ENCODE measurements at places on chromosomes 1 and 21.
A peak's percentile ranks its signal among the peaks of the same experiment; 100 is the strongest.

GRCh38 chr1:183223467-183223866 is 37.4 kb downstream of the LAMC2 start:
- DNase-seq = peak; percentile 30

DNA sequence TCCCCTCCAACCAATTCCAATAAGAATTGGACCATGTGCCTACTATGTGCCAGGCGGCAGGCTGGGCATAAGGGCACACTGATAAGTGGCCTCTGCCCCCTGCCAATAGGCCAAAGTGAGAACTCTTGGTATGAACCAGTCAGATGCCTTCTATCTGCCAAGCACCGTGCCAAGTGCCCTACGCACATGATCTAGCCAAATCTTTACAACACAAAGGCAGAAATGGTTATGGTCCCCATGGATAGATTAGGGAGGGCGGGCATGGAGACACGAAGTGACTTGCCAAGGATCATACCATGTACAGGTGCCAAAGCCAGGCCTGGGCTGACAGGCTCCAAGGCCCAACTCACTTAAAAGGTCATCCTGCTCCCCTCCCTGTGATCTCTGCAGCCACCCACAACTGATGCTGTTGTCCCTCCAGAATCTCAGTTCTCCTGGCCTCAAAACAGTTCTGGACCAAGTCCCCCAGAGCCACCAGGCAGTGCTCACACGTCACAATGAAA is 32.1 kb downstream of the CASZ1 start:
- DNase-seq = no peak

DNA sequence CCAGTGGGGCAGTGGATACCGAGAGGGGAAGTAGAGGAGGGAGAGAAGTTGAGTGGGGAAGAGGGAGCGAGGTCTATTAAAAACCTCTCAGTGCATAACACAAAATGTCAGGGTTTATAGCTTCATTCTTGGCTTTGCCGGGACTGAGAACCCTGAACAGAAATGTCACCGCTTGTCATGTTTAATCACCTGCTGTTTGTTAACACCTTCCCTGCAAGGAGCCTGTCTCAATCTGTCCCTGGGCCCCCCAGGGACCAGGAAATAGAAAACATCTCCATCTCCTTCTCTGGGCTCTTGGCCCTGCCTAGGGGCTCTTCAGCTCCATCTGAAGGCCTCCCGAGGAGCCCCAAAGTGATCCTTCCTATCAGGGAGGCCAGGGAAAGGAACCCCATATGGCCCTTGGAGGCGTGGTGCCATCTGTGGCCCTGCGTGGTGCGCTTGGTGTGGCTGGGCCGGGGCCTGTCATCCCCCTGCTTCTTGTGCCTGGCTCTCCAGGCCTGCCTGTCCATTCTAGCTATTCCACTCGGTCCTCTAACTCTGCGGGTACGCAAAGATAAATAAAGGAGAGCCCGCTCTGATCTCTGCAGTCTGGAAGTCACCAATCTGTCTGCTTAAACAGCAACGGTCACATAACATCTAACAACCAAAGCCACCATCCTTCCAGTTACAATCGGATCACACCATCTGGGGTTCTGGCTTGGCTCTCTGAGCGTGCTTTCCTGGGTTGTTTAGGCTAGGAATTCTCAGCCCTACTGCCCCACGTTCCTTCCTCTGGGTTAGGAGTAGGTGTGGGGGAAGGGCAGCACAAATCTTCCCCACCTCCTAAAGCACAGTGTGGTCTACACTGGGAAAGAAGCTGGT is 113.8 kb downstream of the CASZ1 start:
- DNase-seq = no peak

GRCh38 chr1:29397981-29398380 is 161.7 kb downstream of the PTPRU start:
- no peak for DNase-seq

DNA sequence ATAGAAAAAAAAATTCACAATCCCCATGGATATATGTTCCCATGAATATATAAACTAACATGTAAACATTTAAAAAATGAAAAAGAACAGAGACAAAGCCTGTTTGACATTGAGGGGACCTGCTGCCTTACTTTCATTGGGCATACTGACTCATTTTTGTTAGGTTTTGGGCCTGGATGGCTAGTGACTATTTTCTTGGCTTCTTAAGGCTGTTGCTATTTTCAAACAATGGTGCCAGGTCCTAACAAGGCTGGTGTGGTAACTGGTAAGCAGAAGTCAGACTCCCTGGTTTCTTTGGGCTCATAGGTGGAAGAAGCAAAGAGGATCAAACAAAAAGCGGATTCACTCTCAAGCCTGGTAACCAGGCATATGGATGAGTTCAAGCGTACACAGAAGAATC is 51.0 kb downstream of the LAMC2 start:
- DNase-seq = no peak

GRCh38 chr1:19390166-19390850 is 78.2 kb downstream of the SLC66A1 start:
- no peak for DNase-seq

GRCh38 chr1:178031856-178032320 is 62.0 kb upstream of the RASAL2 start:
- peak; percentile 88 for DNase-seq

DNA sequence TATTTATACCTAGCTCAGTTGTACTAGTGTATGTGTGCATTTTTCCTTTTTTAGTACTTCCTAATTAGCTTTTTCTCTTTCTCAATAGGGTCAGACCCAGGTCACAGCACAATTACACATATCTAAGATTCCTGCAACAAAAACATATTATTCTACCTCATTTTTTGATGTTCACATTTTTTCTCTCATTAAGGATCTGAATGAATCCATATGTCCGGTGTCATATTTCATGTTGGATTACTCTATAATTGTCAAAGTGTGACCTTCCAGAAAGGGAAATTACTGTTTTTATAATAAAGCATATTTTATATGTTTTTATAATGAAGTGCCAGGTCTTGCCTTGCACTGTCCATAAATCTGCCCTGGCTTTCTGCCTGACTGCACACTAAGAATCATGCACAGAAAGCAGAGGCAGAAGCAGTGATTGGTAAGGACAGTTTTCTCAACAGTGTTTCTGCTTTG is 143.7 kb downstream of the KCNT2 start:
- peak; percentile 49 for DNase-seq

- DNase-seq = no peak
Measured at GRCh38 chr1:26015358-26015757, 6.2 kb upstream of the EXTL1 start.

DNA sequence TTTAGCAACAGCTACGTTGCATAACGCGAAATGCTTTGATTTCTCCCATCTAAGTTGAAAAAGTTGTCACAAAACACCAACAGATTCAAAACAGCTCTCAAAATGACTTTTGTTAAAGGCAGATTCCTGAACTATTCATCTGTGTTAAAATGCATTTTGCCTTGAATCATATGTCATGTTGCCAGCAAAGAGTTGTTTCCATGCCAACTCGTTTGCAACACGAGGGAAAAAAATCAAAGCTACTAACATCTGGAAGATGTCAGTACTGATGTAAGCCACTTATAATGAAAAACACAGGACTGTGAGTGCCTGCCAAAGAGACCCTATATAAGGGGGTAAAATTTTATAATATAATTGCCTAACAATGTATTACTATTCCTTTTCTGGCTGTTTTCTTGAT is 182.7 kb upstream of the PTBP2 start:
- DNase-seq = no peak

DNA sequence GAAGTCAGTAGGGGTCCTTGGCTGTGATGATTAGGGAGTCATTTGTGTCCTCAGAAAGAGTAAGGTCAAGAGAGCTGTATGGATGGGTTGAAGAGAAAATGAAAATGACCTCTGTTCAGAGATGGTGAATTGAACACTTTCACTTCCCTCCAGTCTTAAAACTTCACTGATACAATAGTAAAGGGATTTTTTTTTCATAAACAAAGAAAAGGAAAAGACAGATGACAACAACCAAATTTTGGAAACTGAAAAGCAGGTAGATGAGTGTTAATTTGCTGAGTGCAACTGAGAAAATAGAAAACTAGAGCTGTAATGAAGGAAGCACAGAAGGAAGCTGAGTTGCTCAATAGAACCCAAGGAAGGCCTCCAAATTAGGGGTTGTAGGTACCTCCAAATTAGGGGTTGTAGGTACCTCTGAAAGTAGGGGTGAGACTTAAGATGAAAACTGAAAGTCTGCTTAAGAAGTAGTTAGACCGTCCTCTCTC is 14.8 kb upstream of the S1PR1 start:
- no peak for DNase-seq

DNA sequence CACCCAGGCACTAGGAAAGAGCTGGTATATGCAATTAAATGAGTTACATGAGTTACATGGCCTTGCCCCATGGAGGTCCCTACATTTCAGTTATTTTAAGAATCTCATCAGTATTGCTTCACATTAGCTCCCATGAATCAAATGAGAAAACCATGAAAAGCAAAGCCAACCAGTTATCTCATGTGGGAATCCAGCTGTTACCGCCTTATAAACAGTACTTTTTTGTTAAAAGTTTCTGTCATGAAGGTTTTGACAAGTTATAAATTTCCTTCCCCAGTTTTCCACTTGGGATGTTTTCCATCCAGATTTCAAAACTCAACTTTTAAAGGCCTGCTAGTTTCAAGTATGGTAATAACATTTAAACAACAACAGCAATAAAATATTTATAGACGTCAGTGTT is 544.8 kb downstream of the NUF2 start:
- no peak for DNase-seq

DNA sequence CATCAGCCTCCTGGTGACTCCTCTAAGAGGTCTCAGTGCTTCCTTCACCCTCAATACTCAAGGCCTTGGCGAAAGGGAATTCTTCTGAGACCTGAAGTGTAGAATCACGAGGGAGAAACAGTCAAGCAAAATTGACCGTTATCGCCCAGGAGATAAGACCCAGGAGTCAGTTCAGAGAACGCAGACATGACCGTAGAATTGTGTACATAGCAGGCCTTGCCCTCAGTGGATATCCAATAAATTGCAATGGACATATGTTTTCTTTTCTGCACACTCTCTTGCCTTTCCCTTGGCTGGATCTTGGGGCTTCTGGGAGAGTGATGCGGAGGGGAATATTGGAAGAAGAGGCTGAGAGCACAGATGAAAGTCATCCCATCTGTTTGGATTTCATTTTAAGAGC is 15.7 kb upstream of the ETS2 start:
- DNase-seq = no peak

DNA sequence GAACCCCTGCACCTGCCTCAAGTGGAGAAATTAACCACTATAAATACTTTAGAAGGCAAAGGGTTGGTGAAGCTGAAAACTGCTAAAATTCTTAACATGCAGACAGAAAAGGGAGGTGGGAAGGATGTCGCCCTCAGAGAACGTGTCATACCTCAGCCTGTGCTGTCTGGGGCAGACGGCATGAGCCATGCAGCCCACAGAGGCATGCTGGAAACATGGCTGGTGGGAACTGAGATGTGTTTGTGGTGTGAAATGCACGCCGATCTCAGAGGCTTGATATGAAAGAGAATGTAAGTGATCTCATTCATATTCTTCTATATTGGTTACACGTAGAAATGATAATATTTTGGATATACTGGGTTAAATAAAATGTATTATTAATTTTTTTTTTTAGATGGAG is 16.3 kb downstream of the AGPAT3 start:
- DNase-seq = no peak

- peak; percentile 87 for DNase-seq
Measured at GRCh38 chr1:233945573-233945972, 41.1 kb downstream of the SLC35F3 start.

- DNase-seq = no peak
Measured at GRCh38 chr1:9658199-9658598, 6.7 kb downstream of the PIK3CD start.

GRCh38 chr1:17765444-17766411 is 10.6 kb downstream of the ACTL8 start:
- peak; percentile 42 for DNase-seq

DNA sequence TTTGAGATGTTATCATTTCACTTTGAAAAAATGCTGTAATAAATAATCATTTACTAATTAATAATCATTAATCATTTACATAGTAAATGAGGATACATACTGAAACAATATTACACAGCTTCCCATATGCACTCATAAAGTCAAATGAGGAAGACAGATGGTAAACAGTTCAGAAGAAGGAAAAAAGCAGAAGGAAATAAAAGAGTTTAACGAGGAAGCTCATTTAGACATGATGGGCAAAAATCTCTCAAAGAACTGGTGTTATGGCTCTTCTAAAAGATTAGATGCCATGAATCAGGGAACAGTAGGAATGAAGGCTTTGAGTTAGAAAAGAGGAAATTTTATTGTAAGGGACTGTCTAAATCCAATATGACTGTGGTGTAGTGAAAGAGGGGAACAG is 347.6 kb downstream of the PTPRC start:
- DNase-seq = no peak

- peak; percentile 41 for DNase-seq
Measured at GRCh38 chr1:155254714-155255242, 505 bp downstream of the ENTREP3 start.

- no peak for DNase-seq
Measured at GRCh38 chr1:245056913-245057312, 97.9 kb upstream of the KIF26B start.

- no peak for DNase-seq
Measured at GRCh38 chr1:204268101-204268500, 54.3 kb upstream of the GOLT1A start.

DNA sequence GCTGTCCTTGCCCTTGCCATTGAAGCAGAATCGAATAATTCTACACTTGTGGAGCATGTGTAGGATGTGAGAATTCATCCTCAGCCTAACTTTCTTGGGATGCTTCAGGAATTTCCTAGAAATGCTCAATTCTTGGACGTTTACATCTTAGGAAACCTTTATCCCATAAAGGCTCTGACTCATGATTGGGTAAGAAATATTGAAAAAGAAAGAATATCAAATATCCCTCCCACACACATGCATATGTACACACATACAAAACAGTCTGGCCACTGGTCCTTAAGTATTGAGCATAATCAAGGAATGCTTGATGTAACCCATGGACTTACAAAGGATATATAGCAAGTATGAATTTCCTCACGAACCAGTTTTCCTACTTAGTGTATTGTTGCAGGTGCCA is 83.9 kb upstream of the IPO9 start:
- DNase-seq = no peak

GRCh38 chr1:233261206-233261605 is 34.3 kb downstream of the PCNX2 start:
- DNase-seq = no peak

GRCh38 chr1:219090607-219091006 is 83.1 kb upstream of the LYPLAL1 start:
- DNase-seq = no peak

DNA sequence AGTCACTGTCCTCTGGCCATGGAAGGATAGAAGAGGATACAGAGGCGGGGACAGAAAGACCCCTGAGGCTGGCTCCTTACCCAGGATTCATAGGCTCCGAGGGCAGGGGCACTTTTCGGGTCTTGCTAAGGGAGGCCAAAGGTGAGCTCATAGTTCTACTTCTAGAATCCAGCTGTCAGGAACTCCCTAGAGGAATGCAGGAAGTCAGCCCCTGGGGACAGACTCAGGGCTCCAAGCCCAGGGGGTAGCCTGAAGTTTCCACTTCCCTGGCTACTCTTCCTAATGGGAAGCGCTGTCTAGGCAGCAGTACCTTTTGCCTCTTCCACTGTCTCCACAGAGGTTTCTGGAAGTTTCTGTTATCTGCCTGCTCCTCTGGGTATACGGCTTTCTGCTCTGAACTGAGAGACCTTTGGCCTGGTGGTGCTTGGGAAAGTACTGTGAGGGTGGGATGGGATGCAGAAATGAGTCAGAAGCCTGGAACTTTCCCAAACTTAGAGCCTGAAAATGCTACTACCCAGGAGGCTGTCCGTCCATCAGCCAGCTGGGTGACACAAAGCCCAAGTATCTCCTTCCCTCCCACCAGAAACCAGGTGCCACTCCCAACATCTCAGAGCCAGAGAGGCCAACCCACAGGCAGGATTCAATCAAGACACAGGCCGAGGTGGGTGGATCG is 3.6 kb downstream of the UBXN11 start:
- peak; percentile 18 for DNase-seq

GRCh38 chr1:180926164-180926981 is 13.7 kb downstream of the KIAA1614 start:
- DNase-seq = no peak

Data from ACHN (cell line).